ENCODE measurements at places on chromosomes 3 and 15. TPM values are rescaled to one million over a fixed set of nuclear protein-coding genes. Genes with fewer than 3 reads are reported as not detected.

Gene CMTM8
- 9.6 TPM for polyA plus RNA-seq

Gene HES1
- 77.4 TPM for polyA plus RNA-seq

Gene FANCD2
- polyA plus RNA-seq: 0.86 TPM

Gene RASL12
- polyA plus RNA-seq: 6.7 TPM

Gene PIGZ
- polyA plus RNA-seq: 1.4 TPM

Gene BFSP2
- 0.86 TPM for polyA plus RNA-seq

Gene C15orf62
- 0.47 TPM for polyA plus RNA-seq

Gene CSPG4
- 4.4 TPM for polyA plus RNA-seq

Gene LCMT2
- polyA plus RNA-seq: 5.8 TPM

Gene MOBP
- not detected for polyA plus RNA-seq

Gene ZNF609
- 3.1 TPM for polyA plus RNA-seq

Gene SRGAP3
- polyA plus RNA-seq: 4.1 TPM

Gene LRRC31
- polyA plus RNA-seq: not detected

Gene CGGBP1
- polyA plus RNA-seq: 29.2 TPM

DNA sequence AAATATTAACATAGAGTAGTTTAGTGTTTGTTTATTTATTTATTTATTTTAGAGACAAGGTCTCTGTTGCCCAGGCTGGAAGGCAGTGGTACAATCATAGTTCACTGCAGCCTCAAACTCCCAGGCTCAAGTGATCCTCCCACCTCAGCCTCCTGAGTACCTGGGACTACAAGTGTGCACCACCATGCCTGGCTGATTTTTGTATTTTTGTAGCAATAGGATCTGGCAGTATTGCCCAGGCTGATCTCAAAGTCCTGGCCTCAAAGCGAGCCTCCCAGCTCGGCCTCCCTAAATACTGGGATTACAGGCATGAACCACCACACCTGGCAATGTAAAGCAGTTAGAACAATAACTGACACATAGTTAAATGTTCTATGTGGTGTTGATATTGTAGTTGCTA, 4.4 kb upstream of the ZNF148 start:
- DNase-seq: no peak

- no peak for DNase-seq
Measured at GRCh38 chr15:84111575-84111974, 124.0 kb upstream of the GOLGA6L4 start.

DNA sequence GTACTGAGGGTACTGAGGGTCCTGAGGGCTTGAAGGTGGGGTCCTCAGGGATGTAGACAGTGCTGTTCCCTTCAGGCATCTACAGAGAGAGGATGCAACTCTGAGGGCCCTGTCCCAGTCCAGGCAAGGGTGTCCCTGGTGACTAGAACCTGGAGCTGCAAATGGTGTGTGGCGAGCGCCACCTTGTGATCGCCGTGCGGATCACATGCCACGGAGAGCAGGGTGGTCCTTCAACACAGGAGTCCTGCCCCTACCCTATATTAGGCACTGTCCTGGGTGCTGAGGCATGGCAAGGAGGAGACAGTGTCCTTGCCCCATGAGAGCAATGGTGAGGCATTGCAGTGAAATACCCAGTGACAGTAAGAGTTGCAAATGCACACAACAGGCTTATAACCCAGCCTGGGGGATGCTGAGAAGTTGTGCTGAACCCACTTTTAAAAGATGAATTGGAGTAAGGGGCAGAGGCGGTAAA, 23.6 kb downstream of the RHCG start:
- peak; percentile 81 for DNase-seq

DNA sequence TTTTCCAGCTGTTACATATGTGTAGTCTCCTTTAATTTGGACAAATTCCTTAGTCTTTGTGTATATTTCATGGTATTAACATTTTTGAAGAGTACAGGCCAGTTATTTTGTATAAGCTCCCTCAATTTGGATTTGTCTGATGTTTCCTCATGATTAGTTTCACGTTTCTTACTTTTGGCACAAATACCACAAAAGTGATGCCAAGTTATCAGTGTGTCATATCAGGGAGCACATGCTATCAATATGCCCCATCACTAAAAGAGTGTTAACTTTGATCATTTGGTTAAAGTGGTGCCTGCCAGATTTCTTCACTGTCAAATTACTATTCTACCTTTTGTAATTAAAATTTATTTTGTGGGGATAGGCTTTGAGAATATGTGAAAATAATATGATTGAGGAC, 14.6 kb downstream of the PCNP start:
- no peak for DNase-seq

DNA sequence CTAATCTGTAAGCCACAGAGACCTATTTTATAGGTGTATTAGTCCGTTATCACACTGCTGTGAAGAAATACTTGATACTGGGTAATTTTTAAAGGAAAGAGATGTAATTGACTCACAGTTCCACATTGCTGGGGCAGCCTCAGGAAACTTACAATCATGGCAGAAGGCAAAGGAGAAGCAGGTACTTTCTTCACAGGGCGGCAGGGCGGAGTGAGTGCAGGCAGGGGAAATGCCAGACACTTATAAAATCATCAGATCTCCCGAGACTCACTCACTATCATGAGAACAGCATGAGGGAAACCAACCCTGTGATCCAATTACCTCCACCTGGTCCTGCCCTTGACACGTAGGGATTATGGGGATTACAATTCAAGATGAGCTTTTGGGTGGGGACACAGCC, 108.7 kb downstream of the GALK2 start:
- no peak for DNase-seq

GRCh38 chr15:50049871-50050270, 69.2 kb downstream of the ATP8B4 start:
- no peak for DNase-seq

- no peak for DNase-seq
Measured at GRCh38 chr3:176959867-176960266, 237.4 kb downstream of the TBL1XR1 start.

GRCh38 chr3:176647987-176648386, 549.3 kb downstream of the TBL1XR1 start:
- no peak for DNase-seq

DNA sequence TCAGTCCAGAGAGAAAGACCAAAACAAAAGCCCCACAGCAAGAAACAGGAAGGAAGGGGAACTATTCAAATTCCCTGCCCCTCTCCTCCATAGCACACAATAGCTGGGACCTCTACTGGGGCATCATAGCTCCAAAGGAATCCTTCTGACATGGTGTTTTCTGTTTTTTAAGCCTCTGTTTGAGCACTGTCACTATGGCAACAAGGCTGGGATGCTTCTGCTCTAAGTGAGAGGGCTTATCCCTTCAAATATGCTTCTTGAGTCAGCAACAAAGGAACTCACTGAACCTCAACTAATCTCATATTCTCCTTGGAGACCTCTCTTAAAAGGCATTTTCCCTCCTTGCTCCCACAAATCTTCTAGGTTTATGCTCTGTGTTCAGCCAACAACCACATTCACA, 40.5 kb downstream of the MYLK start:
- no peak for DNase-seq

GRCh38 chr3:137264843-137265330, 307.1 kb downstream of the IL20RB start:
- peak; percentile 51 for DNase-seq

DNA sequence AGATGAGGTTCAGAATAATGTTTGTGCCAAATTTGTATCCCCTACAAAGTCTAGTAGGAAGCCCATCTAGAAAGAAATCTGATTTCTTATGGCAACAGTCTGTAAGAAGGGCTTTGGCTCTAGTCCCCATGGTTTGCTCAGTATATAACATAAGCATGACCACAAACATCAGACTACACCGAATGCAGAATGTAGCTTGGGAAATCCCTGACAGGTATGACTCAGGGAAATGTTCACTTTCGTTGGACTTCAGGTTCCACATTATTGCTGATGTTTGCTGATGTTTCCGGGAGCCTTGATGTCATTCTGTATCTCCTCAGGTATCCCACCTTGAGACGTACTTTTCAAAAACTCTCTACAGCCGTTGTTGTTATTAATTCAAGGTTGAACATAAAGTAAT, 304.4 kb upstream of the TGFBR2 start:
- DNase-seq: no peak

- DNase-seq: peak; percentile 94
Measured at GRCh38 chr3:156826144-156826895, at the start of gene LEKR1. TSS of gene LEKR1 (plus strand) at chr3:156826353. CDS start at chr3:156829330, 2,977 bp downstream.

GRCh38 chr3:131387796-131388489, 6.4 kb downstream of the NUDT16 start:
- no peak for DNase-seq

- DNase-seq: no peak
Measured at GRCh38 chr3:161576311-161576710, 79.7 kb downstream of the OTOL1 start.

DNA sequence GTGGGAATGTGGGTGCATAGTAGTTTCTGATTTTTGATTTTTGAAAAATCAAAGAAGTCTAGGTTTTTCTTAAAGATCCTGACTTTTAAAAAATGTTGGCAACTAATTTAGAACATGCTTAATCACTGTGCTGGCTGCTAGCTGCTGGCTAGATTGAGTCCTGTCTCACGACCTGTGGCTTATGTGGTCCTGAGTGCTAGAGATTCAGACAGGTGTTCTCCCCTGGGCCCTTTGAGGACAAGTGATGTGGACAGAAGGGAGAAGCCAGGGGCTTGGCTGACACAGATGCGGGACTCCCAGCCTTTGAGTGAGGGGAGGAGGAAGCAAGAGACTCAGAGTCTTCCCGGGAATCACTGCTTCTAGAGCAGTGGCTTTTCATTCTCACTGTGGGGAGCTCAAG, 47.5 kb downstream of the CORO2B start:
- DNase-seq: no peak

DNA sequence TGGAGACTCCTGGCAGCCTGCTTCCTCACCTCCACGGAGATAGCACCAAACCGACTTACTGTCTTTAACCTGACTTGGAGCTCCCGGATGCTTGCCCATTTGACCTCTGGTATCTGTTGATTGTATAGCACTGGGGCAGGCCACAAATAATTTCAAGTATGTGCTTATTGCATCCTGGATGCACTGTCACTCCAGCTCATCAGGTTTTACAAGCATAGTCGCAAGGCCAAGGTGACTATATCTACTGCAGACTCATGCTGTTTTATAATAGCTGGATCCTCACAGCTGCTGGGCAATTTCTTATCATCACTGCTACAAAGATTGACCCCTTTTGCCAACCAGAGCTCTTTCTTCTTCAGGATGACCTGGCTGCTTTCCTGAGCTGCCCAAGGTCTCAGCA, 45.6 kb downstream of the PEX5L start:
- DNase-seq: no peak

DNA sequence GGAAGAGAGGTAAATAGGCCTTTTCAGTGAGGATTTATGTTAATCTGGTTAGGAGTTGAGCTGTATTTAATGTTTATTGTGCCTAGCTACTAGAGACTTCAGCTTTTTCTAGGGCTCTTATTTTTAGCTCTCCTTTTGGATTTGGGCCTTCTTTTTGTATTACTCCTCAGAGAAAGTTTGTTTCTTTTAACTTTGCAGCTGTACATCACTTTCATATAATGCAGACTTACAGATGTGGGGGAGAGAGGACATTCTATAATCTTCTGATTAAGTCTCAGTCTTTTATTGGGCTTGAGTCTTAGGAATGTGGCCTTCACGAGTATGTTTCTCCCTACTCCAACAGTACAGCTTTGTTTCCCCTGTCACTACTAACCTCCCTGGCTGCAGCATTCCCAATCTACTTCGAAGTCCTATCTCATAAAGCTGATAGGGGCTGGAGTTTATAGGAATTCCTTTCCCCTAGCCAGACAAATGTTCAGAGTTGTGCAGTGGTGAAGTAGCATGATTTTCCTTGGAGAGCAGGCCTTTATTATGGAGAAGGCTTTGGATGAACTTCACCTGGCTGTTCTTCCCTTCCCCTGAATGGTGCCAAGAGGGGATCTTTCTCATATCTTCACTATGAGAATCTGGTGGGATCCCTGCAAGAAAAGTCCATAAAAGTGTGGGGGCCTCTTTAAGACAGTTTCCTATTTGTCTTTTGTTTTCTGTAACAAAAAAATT, 82.2 kb upstream of the CBLB start:
- no peak for DNase-seq

GRCh38 chr15:49645941-49646340, 25.1 kb downstream of the DTWD1 start:
- peak; percentile 41 for DNase-seq

DNA sequence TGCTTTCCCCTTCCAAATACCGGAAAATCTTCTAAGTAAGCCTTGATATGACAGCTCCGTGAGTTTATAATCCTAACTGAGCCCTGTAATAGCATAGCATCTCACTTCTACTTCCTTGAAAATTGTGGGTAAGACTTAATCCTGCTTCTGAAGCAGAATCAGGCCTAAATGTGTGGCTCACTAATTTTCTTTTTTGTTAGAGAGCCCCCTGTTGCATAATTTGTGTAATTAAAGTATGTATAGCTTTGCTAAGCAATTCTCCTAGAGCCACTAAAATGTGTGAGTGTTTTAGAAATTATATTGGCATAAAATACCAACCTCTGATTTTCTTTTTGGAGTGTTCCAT, 304.4 kb downstream of the FGF12 start:
- DNase-seq: no peak

DNA sequence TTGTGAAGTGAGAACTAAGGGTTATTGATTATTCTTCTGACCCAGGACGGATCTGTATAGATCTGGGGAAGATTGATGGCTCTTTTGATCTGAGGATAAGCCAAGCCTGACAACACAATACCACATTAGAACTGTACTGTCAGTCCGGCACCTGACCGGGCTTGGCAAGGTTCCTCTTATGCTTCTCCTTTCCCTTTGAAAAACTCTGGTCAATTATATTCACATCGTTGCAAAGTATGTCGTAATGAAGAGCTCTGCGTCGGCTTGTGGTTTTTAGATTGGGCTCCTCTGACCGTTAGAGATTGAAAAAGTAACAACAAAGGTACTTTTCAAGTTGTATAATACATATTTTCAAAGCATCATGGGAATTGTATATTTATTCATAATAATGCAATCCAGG, 389.8 kb downstream of the NR2F2 start:
- DNase-seq: no peak

DNA sequence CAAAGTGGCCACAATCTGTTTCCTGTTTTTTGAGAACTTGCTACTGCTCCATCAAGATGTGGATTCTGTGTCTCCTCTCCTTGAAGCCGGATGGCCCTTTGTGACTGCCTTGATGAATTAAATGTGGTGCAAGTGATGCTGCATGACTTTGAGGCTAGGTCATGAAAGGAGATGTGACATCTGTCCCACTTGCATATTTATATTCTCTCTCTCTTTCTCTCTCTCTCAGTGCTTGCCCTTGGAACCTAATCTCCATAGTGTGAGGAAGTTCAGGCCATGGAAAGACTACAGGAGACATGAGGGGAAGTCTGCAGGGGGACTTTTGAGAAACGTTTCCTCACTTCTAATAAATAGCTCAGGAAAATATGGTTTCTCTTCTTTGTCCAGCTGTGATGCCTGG, 50.0 kb upstream of the ADPGK start:
- no peak for DNase-seq

DNA sequence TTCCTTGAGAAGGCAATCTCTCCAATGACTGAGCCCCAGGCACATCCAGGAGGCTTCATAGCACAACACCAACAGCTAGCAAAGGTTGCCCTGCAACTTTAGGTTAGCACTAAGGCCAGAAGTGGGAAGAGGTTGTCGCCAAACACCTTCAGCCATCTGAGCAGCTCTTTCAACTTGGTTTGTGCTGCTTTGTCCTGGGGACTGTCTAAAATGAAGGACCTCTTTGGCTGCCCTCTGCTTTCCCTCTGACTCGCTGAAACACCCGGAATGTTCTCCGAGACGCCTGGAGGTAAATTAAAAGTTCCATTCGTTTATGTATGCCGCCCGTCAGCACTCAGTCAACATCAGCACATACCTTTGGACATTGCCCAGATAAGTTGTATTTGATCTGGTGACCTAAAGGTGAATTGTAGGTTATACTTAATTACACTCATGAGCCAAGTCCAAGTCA, 121.2 kb upstream of the NR2F2 start:
- peak; percentile 24 for DNase-seq

Data from kidney (tissue), 22 donors.